ENCODE measurements at places on chromosomes 2 and 18.

- no peak for DNase-seq
Measured at GRCh38 chr2:15145919-15146318, 415.2 kb downstream of the NBAS start.

DNA sequence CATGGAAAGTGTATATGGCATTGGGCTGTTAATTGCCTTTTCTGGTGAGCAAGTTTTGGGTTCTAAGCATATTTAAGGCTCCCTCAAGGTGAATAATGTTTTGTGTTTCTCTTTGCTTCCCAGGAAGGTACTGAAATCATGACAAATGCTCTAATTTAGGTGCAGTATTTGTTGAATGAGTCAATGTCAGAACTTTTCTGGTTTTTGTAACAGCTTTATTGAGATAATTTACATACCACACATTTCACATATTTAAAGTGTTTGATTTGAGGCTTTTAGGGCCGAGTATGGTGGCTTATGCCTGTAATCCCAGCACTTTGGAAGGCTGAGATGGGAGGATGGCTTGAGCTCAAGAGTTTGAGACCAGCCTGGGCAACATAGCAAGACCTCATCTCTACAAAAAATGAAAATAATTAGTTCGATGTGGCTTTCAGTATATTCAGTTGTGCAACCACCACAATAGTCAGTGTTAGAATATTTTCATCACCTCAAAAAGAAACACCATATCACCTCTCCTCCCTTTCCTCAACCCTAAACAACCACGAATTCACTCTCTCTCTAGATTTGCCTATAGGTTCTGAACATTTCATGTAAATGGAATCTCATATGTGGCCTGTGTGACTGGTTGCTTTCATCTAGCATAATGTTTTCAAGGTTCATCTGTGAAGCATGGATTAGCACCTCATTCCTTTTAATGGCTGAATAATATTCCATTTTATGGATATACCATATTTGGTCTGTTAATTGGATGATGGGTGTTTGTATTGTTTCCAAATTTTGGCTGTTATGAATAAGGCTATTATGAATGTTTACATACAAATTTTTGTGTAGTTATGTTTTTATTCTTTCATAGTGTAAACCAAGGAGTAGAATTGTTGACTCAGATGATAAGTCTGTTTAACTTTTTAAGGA lies 54.9 kb downstream of the MGAT5 start:
- DNase-seq: no peak

GRCh38 chr18:79940814-79941472 lies 10.5 kb downstream of the SLC66A2 start:
- DNase-seq: no peak

GRCh38 chr18:43271593-43272432 lies 5.5 kb downstream of the SYT4 start:
- no peak for DNase-seq

GRCh38 chr2:40405465-40405864 lies 46.4 kb downstream of the SLC8A1 start:
- no peak for DNase-seq

DNA sequence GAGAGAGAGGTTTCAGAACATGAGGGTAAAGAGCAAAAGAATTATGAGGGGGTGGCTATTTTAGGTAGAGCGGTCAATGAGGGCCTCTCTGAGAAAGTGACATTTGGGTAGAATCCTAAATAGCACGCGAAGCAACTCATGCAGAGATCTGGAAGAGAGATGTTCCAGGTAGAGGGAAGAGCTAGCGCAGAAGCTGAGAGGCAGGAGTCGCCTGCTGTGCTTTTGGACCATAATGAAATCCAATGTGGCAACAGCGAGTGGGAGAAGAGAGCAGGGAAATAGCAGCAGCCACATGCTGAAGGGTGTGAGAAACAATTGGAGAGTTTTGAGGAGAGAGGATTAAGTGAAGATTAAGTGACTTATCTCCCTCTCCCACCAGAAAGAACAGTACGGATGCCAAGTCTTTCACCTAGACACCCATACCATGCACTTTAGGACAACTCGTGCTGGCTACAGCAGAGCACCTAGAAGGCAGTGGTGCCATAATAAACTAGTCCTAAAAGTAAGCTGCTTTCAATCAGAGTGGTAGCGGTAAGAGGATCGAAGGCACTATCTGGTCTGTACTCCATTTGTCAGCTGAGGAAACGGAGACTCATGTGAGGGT lies 129.7 kb downstream of the LRP2 start:
- no peak for DNase-seq

DNA sequence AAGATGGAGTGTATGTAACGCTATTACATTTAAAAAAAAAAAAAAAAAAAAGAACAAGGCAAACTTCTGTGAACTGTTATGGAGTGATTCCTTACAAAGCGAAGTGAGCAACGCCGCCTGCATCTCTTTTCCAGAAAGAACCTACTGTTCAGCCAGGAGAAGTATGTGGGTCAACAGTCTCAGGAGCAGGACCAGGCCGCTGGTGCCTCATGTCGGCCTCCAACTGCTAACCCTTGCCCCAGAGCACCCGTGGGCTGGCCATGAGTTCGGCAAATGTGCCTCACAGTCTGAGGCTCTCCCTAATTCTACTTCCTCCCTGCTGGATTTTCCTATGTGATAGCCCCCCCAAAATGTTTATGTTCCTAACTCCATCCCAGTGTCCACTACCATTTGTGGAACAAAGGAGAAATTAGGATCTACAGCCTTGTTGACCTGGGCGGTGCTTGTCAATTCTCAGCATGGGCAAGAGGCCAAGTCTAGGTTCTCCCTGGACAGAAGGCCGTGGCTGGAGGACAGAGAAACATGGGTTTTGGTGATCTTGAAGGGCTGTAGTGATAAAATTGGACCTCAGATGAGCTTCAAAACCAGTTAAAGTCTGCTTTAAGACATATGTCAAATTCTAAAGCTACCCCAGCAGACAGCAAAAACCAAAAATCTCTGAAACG lies 15.9 kb downstream of the FAM168B start:
- no peak for DNase-seq

- no peak for DNase-seq
Measured at GRCh38 chr2:109438773-109439389, 174.9 kb downstream of the SEPTIN10 start.

DNA sequence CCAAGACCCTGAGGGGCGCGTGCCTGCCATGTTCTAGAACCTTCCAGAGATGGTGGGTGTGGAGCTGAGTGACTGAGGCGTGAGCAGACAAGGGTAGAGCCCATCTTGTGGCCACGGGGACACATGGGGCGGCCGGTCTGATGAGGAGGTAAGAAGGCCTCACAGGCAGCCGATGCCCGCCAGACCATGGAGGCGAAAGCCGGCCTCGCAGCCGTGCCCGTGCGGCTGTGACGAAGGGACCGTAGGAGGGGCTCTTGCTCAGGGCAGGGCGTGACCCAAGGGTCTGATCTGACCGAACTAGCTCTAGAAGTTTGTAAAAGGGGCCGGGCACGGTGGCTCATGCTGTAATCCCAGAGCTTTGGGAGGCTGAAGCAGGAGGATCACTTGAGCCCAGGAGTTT lies 19.6 kb downstream of the D2HGDH start:
- DNase-seq: no peak

DNA sequence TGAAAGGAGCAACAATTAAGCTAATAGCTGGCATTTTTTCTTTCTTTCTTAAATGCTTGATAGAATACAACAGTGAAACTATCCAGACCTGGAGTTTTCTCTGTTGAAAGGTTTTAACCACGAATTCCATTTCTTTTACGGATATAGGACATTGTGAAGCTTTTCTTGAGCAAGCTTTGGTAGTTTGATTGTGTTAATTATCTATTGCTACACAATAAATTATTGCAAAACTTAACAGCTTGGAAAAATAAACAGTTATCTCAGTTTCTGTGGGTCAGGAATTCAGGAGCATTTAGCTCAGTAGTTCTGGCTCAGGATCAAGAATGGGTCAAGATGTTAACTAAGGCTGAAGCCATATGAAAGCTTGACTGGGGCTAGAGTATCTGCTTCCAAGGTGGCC lies 11.7 kb downstream of the PHOSPHO2 start:
- DNase-seq: no peak

DNA sequence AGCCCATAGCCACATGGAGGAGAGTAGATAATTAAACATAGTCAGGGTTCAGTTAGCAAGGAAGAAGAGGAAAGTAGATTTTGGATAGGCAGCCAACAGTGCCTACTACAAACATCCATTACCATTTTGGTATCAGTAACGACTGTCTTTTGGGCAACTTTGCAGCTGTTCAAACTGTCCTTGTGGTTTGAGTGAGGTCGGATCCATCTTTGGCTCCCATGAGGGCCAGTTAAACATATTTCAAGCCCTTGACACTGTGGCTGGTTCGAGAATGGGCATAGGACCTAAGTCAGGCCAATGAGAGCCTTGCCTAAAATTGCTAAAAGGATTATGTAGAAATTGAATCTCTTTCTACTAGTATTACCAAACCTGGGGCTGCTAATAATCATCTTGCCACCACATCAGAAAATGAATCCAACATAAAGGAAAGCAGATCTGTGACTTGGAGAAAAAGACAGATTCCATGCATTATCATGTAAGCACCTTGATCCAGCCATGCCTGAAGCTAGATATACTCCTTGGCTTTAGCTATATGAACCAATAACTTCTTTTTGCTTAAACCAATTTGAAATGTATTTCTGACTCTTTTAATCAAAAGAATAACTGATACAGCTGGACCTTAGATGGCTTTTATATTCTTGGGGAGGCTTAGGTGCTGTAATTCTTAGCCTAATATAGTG lies 75.0 kb upstream of the STAM2 start:
- DNase-seq: no peak

- DNase-seq: no peak
Measured at GRCh38 chr18:34031810-34032209, 192.9 kb downstream of the NOL4 start.

- no peak for DNase-seq
Measured at GRCh38 chr2:147865560-147865959, 20.7 kb downstream of the ACVR2A start.

DNA sequence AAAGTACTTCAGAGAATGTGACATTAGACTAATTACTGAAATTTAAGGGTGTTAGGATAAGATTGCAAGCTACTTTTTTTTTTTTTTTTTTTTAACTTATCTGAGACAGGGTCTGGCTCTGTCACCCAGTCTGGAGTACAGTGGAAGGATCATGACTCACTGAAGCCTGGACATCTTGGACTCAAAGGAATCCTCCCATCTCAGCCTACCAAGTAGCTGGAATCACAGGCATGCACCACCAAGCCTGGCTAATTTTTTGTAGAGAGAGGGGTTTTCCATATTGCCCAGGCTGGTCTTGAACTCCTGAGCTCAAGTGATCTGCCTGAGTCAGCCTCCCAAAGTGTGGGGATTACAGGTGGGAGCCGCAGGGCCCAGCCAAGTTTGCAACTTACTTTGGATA lies 1246.0 kb upstream of the ZEB2 start:
- no peak for DNase-seq

DNA sequence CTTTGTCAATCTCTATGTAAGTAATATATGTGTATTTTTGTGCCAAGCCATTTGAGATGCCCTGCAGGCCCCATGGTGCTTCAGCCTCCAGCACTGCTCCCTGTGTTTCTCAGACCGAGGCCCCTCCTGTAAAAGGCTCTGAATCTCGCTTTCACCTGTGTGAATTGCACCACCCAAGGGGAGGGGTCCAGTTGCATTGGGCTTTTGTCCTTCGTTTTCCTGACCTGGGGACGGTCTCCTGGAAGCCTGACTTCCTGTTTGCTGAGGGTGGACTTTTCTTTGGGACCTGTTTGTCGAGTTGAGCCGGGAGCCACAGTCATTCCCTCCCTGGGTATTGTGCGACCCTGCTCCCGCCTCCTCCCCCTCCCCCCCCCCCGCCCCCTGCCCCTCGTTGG lies 48.9 kb downstream of the AGAP1 start:
- DNase-seq: no peak

- no peak for DNase-seq
Measured at GRCh38 chr2:165435611-165436010, 33.9 kb upstream of the CSRNP3 start.

DNA sequence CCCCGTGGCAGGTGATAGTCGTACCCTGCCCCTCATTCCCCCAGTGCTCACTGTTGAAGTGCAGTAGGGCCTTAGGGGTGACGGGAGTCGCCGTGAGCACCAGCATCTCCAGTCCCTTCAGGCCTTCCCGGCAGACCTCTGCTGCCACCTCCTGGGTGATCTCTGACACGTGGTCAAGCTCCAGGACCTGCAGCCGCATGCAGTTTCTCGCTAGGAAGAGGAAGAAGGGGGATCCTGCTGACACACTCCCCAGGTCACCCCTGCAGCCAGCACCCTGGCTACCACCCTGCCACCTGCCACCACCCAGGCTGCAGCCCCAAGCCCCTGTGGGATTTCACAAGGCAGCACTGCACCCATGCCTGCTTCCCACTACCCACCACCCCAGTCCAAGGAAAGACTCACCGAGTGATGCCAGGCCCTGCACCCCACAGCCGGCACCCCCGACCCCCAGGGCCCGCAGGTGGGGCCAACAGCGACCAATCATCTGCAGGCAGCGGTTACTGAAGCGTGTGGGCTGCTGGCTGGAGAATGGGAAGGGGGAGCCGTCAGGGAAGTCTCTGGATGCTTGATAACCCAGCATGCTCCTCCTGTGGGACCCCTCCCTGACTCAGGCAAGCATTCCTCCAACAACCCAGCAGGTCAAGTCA lies 23.8 kb downstream of the FBXO41 start:
- DNase-seq: no peak

GRCh38 chr2:153488072-153488471 lies 9.5 kb upstream of the RPRM start:
- no peak for DNase-seq

GRCh38 chr2:50102383-50102782 lies 929.5 kb downstream of the NRXN1 start:
- DNase-seq: no peak

GRCh38 chr18:14924226-14924625 lies 176.3 kb downstream of the ANKRD30B start:
- DNase-seq: no peak

DNA sequence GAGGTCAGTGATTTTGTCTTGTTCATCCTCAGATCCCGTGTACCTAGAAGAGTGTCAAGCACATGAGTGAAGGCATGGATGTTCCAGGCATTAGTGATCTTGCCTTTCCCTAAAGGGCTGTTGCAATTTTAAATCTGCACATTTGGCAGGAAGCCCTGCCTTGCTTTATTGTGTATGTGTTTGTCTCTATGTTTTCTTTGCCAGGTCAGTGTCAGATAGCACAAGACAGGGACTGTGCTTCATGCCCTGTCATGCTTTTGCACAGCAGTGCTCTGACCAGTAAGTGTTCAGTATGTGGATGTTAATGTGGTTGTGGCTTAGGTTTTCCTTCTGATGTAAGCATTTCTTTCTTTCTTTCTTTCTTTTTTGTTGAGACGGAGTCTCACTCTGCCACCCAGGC lies 131.5 kb downstream of the RGPD3 start:
- no peak for DNase-seq
